ENCODE measurements at places on chromosomes 4 and X.
A peak's percentile ranks its signal among the peaks of the same experiment; 100 is the strongest.

- no peak for DNase-seq
Observed at GRCh38 chr4:81335122-81335912, 120.3 kb upstream of the PRKG2 start.

DNA sequence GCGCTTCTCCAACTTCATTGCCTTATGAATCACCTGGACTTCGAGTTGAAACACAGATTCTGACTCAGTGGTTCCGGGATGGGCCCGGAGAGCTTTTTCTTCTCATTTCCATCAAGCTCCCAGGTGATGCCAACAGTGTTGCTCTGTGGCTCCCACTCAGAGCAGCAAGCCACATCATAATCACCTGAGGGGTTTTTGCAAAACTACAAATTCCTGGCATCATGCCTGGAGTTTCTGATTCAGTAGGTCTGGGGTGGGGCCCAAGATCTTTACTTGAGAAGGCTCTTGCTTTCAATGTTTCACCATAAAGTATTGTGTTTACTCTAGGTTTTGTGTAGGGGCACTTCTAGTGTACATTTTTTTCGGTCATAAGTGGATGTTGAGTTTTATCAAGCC, 7.0 kb downstream of the MTM1 start:
- peak; percentile 85 for DNase-seq

DNA sequence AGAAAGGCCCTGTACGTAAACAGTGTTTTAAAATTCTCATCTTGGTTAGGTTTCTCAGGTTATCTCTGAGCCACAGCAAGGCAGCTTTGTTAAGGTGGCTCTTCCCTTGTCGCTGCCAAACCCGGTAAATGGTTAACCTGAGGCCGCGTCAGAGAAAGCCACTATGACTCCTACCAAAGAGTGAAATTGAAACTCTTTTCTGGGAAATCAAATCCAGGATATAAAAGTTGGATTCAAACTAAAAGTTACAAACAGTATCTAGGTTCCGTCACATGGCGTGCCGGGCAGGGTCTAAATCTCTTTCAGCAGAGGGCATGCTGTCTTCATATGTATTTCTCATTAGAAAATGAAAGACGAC, 433 bp downstream of the MMAA start:
- peak; percentile 81 for DNase-seq

- no peak for DNase-seq
Observed at GRCh38 chrX:54950730-54951375, 30.2 kb downstream of the TRO start.

All from activated CD4-positive, alpha-beta memory T cell treated with anti-CD3 and anti-CD28 coated beads for 36 hours (primary cell).